SHP77 (cell line): ENCODE measurements at places on chromosomes 16 and 17.

DNA sequence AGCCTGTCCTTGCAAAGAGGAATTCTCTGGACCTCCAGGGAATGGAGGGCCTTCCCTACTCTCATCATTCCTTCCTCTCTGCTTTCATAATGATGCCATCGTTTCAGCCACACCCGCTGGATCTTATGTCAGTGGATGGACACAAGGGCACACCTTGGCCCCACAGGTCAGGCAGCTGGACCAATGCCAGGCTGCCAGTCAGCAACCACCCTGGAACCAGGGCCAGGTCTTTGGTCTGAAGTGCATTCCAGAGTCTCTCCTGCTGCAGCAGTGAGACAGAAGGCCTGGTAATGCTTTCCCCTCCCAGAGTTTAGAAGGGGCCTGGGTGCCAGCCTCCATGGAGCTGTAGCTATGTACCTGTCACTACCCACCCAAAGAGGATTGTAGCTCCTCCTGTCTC, 7.4 kb downstream of the C1QL1 start:
- no peak for DNase-seq

- no peak for DNase-seq
These were observed 2.6 kb upstream of the ANKRD40CL start for GRCh38 chr17:50769884-50770283.

DNA sequence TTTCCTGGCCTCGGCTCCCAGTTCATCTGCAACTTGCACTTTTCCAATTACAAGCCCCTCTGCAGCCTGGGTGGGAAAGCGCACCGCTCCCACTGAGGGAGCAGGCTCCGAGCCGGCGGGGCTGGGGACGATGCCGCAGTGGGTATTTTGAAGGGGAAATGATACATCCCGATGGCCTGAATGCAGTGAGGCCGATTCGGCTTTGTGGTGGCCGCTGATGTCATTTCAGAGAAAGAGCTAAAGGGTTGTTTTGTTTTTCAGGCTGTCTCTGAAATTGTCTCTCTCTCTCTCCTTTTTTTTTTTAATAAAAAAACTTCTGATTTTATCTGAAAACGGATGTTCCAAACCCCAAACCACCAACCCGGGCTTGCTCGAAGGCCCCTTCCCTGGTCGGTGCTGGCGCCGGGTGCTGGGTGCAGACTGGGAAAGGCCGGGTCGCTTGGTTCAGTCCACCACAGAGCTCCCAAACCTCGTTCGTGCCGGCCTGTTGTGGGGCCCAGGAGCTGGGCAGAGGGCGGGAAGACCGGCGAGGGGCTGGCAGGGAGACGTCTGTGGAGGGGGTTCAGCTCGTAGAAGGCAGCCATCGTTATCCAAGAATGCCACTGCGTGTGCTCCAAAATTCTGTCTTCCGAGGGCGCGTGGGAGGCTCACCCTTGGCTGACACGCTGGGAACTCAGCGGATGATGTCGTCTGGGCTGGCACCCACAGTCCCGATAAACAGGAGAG, 102.8 kb downstream of the FOXL1 start:
- DNase-seq = no peak

DNA sequence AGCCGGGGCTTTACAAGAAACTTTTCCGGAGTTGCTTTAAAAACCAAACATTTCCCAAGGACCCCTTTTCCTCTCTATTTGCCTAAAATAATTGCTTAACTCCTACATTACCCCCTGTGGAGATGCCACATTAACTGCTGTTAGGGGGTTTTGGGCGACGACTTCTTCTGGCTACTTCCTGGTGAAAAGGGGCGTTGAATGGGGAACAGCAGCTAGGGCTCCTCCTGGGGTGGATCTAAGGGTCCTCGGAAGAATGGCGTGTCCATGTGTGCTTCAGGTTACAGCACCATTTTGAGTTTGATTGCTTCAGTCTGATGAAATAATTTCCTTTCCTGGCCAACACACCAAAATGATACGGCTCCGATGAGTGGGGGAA, 22.0 kb downstream of the ABCC1 start:
- DNase-seq = no peak

DNA sequence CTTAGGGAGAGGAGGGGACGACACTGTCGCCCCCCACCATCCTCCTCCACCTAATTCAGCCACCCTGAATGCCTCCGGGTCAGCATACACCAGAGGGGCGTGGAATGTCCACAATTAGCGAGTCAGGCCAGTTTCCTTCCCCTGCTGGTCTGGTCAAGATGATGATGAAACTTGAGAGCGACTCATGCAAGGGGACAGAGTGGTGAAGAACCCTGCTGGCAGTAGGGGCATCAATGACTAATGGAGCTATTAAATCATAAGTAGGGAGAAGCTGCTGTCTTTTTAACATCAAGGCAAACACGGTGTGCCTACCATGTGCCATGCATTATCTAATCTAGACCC, 7.2 kb downstream of the SPACA3 start:
- DNase-seq = no peak

DNA sequence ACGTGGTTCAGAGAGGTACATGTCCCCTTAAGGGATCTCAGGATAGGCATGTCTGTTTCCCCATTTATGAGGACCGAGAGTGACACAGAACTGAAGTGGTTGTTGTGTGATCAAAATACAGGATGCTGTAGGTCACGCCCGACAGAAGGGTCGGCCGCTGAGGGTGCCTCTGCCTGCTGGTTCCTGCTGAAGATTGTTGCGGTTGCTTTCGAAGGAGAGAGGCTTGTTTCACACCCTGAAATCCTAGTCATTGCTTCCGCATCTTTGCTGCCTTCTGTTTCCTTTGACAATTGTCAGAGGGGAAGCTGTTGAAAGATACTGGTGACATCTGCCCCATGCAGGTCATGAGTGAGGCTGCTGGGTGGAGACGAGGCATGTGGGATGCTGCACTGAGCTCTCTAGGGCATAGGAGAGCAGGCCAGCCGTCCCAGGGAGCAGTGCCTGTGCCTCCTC, 3.8 kb upstream of the NAT9 start:
- no peak for DNase-seq

DNA sequence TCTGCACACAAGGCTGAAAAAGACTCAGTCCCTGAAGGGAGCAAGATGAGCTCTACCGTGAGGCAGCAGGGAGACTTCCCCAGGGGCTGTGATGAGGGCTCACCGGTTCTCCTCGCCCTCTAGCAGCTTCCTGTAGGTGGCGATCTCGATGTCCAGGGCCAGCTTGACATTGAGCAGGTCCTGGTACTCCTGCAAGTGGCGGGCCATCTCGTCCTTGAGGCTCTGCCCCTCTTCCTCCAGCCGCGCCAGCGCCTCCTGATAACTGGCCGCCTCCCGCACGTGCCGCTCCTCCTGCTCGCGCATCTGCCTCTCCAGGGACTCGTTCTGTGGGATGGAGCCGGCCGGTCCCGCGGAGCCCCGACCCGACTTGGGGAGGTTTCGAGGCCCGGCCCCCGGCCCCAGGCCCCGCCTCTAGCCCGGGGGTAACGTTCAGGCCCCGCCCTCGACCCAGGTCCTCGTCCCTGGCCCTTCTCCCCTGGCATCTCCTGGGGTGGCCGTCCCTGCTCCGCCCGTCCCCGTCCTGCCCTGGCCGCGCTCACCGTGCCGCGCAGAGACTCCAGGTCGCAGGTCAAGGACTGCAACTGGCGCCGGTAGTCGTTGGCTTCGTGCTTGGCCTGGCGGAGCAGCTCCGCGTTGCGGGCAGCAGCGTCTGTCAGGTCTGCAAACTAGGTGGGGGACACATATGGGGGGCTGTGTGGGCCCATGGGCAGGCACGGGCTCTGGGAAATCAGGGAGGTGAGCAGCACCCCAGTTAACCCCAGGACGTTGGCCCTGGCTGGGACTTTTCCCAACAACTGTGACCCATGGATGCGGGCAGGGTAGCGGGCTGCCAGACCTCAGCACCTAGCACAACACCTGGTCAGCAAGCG, 3.9 kb downstream of the GFAP start:
- DNase-seq = peak; percentile 54

DNA sequence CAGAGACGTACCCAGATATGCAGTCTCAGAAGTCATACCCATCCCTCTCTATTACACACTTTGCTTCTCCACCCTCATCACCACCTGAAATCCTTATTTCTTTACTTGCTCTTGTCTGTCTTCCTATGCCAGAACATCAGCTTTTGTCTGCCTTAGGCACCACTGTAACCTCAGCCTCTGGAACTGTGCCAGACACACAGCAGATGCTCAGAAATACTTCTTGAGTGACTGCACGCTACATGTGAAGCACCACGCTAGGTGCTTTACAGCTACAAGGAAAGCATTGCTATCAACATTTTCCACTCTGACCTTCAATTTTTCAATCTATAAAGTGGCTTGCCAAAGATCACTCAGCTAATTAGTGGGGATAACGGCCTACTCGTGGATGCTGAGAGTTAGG, 226.8 kb downstream of the CHD9NB start:
- peak; percentile 82 for DNase-seq

- no peak for DNase-seq
These were observed 633 bp downstream of the CDR2 start for GRCh38 chr16:22373662-22374310.

DNA sequence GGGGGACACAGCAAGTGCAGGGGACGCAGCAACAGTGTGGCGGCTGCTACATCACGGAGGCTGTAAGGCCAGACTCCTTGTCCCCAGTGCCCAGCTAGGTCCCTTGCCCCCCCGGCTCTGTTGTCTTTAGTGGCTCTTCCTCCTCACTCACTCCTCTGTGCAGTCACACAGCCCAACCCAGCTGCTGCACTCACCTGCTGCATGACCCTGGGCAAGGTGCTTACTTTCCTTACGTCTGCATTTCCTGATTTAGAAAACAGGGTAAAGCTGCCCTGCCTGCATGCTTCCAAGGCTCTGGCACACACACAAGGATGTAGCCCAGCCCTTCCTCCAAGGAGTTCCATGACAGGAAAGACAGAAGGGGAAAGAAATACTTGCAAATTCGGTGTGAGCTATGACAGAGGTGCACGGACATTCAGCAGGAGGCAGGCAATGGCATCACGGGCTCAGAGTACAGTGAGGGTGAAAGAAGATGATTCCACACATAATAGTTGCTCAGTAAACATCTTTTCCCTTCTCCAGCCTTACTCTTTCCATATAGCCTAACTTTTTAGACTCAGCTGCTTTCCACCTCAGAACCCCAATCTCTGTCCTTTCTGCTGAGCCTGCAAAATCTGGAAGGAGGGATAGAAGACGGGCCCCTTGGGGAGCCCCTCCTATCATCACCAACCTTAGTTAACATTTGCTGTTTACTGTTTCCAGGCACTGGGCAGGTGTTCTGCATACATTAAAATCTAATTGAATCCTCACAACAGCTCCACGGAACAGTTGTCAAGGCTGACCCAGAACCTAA, 150.9 kb downstream of the MRM1 start:
- no peak for DNase-seq

DNA sequence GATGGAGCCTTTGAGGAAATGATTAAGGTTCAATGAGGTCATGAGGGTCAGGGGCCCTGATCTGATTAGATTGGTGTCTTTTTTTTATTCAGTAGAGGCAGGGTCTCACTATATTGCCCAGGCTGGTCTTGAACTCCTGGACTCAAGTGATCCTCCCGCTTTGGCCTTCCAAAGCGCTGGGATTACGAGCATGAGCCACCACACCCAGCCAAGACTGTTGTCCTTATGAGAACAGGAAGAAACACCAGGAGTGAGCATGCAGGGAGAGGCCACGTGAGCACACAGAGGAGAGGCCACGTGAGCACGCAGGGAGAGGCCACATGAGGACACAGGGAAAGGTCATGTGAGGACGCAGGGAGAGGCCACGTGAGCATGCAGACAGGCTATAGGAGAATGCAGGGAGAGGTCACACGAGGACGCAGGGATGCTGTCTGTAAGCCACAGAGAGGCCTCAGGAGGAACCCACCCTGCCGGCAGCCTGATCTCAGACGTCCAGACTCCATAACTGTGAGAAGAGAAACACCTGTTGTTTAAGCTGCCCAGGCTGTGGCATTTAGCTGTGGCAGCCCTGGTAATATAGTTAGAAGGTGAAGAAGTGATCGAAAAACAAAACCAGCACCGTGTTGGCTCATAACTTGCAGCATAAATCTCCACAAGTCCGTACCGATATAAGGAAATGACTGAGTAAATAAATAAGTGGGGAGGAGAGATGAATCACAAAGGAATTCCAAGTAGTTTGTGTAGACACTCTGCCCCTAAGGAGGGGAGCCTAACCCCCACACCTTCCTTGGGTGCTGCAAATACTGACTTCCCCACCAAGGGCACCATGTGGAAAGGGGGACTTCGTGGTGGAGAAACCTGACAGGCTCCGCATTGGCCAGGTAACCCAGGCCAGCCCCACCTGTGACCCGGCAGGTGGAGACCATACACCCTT, 14.6 kb upstream of the CSNK1D start:
- DNase-seq = peak; percentile 99

DNA sequence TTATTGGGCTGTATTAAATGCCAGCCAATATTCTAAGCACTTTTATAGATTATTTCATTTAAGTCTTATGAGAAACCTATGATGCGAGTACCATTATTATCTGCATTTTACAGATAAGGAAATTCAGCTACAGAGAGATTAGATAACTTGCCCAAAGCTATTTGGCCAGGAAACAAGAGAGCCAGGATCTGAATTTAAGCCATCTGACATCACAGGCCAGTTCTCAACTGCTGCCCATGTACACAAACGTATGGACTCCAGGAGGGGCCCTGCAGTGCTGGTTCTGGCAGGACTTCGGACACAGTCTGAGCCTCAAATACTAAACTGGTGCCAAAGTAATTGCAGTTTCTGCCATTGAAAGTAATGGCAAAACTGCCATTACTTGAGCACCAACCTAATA, 40.2 kb downstream of the CPPED1 start:
- DNase-seq = no peak

GRCh38 chr16:30875871-30876801, 17.7 kb downstream of the BCL7C start:
- DNase-seq = peak; percentile 54

DNA sequence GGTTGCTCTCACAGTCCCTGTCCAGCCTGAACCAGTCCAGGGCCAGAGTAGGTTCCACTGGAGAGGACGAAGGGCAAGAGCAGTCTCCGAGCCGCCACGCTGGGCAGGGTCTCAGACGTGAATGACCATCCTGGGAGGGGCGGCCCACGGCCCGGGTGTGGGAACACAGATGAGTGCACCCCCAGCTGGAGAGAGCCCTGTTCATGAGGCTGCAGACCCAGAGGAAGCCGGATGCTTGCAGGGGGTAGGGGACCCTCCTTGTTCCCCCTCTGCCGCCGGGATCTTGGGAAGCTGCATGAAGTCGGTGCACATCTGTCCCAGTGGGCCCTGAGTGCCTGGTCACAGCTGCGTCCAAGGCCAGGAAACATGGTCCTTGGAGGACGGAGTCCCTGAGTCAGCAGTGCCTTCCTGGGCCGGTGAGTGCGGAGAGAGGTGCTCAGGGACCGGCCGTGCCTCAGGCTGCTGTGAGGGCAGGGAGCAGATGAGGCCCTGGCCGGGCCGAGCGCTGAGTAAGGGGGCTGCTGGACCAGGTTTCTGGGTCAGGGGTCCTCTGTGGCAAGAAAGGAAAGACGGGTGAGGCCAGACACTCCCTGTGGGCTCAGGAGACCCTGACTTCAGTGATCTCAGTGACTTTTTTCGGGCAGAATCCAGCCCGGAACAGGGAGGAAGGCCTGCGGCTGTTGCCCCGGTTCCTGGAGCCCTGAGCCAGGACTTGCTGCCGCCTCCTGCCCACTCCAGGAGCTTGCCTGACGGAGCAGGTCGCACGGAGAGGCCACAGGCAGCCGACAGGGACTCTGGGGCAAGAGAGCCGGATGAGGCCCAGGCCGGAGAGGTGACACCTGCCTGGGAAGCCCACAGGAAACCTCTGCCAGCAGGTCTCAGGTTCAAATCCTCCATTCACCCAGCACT, 45.8 kb downstream of the ACTG1 start:
- no peak for DNase-seq
